Epithelial cell of alveolus of lung (primary cell): ENCODE measurements at places on chromosomes 11 and 22. TPM values are rescaled to one million over a fixed set of nuclear protein-coding genes. Genes with fewer than 3 reads are reported as not detected.

Gene DDIAS
- total RNA-seq: 5.2 and 12.0 TPM in 2 replicates

Gene CDK2AP2
- 36.5 and 68.4 TPM in 2 replicates for total RNA-seq

Gene MYBPC3
- not detected in 2 replicates for total RNA-seq

Gene FBLN1
- total RNA-seq: 113 and 416 TPM in 2 replicates

Gene SCN4B
- total RNA-seq: 0.39 and 0.56 TPM in 2 replicates

Gene GGTLC2
- total RNA-seq: not detected in 2 replicates

Gene SAA1
- 2.1 TPM in 1 of 2 replicates, not detected in the other for total RNA-seq

Gene KRTAP5-10
- not detected in 2 replicates for total RNA-seq

Gene XKR3
- total RNA-seq: not detected in 2 replicates

Gene SHANK2
- total RNA-seq: 9.2 and 10.8 TPM in 2 replicates

Gene CASP12
- total RNA-seq: not detected in 2 replicates
